ENCODE measurements at places on chromosomes 16 and 17.

DNA sequence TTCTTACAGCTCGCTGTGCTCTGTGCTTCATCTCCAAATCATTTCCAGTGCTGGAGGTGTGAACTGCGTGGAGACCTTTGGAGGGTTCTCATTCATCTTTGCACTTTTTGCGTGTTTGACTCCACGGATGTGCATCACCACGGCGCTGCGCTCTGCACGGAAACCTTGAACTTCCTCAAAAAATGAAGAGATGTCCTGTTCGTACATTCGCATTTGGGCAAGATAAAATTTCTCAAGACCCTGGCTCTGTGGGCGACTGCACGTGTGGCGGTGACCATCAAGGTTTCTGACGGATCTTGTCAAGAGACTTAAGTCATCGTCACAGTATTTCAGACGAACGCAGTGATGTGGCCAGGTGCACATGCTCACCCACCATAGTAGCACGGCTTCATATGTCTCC lies 10.3 kb upstream of the PVALEF start:
- no peak for DNase-seq

- no peak for DNase-seq
These were observed 40.1 kb downstream of the GDE1 start for GRCh38 chr16:19481769-19482168.

GRCh38 chr17:40666331-40666730 lies 1.4 kb upstream of the KRT222 start:
- no peak for DNase-seq

GRCh38 chr16:89602273-89602951 lies 11.0 kb upstream of the DPEP1 start:
- DNase-seq = peak; percentile 64

DNA sequence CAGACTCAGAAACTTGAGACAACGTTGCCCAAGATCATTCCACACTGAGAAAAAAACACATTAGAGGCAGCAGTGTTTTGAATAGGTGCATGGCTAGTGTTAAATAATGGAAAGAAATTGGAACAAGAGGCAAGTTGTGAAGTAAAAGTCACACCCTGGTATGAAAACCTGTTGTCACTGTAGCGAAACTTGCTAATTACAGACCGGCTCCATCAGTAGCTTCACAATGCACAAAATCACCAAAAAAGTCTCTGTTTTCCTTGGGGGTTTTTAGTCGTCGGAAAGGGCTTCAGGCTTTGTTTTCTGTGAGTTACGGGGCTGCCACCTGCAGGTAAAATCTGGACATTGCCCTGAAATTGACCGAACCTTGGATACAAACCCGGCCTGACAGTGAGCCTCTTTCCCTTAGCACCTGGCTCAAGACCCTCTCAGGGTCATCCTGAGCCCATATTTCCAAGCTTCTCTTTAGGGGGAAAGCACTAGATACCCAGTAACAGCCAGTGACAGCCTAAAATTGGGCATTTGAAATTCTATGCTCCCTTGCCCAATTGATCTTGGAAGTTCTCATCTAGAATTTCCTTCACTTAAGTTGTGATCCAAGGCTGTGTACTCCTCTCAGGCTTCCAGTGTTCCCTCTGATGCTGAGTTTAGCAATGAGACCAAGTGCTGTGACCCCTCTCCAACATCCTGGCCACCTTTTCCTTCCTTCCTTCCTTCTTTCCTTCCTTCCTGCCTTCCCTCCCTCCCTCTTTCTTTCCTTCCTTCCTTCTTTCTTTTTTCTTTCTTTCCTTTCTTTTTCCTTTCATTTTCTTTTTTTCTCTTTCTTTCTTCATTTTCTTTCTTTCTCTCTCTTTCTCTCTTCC lies 7.2 kb upstream of the GRB2 start:
- peak; percentile 52 for DNase-seq

GRCh38 chr16:28596840-28597691 lies at the start of gene SULT1A2:
SULT1A2 (minus strand) TSS chr16:28597050; CDS start chr16:28595930, 1,120 bp downstream.
- DNase-seq = no peak

GRCh38 chr17:38898291-38898679 lies 27.1 kb upstream of the LASP1NB start:
- no peak for DNase-seq

GRCh38 chr16:4500272-4500671 lies 24.1 kb downstream of the HMOX2 start:
- no peak for DNase-seq

DNA sequence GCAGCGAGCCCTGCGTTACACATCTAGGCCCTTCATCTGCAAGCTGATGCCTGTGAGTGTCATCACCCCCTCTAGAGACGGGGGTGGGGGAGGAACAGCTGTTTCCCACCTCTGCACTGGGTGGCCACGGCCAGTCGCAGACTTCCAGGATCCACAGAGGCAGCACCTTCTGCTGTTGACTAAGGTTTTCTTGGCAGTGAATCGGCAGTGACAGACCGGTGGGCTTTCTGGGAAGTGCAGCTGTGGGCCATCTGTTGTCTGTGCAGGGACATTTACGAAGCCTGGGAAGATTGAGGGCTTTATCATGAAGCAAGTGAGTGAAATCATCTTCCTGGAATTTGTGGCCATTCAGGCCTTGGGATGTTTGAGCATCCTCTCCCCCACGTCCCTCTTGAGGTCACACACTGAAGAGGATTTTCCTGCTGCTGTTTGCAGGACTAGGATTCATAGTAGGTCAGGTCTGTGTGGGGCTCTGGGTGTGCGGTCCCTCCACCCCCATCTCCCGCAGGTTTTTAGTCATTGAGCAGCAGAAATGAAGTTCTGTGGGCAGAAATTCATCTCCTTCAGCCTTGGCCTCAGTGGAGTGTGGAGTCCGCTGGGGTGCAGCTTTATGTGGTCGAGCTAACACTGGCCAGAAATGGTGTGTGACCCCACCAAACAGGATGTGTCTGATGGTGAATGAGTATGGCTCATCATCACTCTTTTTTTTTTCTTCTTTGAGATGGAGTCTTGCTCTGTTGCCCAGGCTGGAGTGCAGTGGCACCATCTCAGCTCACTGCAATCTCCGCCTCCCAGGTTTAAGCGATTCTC lies 12.0 kb downstream of the PGS1 start:
- no peak for DNase-seq

DNA sequence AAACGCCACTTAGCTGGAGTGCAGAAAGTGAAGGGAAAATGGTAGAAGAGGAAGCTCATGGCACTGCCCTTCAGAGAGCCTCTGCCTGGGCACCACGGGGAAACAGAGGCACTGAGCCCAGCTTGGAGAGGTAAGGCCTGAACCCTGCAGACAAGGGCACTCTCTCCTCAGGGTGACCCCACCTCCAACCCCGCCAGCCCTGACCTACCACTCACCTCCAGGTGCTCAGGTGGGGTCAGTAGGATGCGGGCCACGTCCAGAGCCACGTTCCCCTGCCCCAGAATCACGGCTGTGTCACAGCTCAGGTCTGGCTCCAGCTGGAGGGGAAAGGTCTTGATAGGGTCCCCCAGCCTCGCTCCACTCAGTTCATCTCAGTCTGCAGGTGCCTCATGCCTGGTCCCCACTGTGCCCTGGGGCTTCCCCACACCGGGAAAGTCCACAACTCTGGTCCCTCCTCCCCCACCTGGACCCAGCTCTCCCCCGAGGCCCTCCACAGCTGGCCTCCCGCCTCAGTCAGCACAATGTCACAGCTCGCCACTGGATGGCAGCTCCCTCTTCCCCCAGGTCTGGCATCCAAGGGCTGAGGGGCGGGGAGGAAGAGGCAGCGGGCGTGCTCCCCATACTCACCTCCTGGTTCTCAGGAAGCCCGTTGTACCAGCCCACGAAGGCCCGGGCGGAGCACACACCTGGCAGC lies 6.0 kb upstream of the GRIN2C start:
- DNase-seq = no peak

- no peak for DNase-seq
These were observed 23.6 kb upstream of the ENPP7 start for GRCh38 chr17:79706931-79707850.

DNA sequence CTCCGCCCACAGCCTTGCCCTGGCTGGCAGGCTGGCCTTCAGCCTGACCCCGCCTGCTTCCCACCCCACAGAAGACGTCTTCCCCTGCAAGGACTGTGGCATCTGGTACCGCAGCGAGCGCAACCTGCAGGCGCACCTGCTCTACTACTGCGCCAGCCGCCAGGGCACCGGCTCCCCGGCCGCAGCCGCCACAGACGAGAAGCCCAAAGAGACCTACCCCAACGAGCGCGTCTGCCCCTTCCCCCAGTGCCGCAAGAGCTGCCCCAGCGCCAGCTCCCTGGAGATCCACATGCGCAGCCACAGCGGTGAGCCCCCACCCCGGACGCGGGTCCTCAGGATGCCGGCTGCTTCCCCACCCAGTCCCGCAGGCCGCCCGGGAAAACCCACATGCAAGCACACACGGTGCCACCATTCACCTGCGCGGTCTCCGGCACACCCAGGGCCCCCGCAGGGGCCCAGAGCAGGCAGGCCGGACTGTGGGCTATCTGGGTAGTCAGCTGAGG lies 38.2 kb upstream of the ZC3H18 start:
- no peak for DNase-seq

- no peak for DNase-seq
These were observed 868.8 kb downstream of the CDH11 start for GRCh38 chr16:64253096-64253495.

GRCh38 chr17:42796066-42796758 lies 2.3 kb downstream of the COA3 start:
- DNase-seq = no peak

GRCh38 chr16:4795181-4795827 lies at the start of gene SMIM22:
SMIM22 (plus strand) TSS chr16:4795369; CDS start chr16:4795735, 366 bp downstream.
- no peak for DNase-seq

- no peak for DNase-seq
These were observed 109.7 kb downstream of the TRIM37 start for GRCh38 chr17:58996968-58997367.

GRCh38 chr16:26770547-26770946 lies 296.2 kb upstream of the C16orf82 start:
- no peak for DNase-seq

- DNase-seq = no peak
These were observed 24.0 kb downstream of the TRPV2 start for GRCh38 chr17:16439303-16439791.

DNA sequence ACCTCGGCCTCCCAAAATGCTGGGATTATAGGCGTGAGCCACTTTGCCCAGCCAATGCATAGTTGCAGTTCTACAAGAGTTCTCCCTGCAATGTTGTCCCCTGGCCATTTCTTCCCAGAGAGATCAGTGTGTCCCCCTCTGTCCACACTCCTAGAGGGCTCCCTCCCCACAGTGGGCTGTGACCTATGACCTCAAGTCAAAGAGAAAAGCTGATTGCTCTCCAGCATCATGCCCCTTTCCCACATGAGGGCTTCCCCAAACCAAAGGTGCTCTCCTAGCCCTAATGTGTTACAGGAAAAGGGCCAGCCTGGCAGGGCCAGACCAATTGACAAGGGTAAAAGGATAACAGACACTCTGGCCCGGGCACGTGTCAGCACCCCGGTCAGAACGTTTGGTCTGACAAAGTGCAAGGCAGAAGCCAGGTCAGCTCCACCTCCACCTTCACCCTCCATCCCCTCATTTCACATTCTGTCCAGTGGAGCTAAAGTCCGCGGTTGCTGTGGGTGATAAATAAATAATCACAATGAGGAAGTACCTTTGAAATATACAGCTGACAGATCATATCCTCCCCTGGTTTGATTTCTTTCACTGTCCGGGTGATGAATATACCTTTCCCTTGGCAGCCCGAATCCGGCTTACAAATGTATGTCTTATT lies 17.8 kb downstream of the TTLL6 start:
- DNase-seq = no peak

- DNase-seq = no peak
These were observed 55.0 kb downstream of the NT5M start for GRCh38 chr17:17358060-17358751.

- DNase-seq = no peak
These were observed 3.1 kb upstream of the POLG2 start for GRCh38 chr17:64499805-64500486.

DNA sequence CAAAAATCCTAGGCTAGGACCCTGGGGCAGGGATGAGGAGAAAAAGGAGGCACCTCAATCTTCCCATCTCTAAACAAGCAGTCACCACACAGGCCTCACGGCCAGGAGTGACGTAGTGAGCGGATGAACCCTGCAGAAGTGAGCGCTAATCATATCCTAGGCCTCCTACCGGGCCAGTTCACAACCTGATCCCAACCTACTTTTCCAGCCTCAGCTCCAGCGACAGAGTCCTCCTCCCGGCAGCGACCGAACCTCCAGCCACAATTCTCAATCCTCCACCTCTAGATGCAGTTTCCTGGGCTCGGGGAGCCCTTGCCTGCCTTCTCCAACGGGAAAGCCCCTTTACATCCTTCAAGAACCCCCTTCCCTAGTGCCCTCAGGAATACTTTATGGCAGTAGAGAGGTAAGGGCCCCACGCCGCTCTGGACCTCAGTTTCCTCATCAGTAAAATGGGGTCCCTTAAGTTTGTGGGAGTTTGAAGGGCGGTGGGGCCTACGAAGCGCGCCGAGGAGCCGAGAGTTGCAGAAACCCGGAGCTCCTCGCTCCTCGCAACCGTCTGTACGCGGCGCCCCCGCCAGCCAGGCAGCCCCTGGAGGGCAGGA lies 1.4 kb downstream of the ZNF668 start:
- no peak for DNase-seq
